ENCODE measurements at places on chromosomes 12 and 14.

- DNase-seq, result peak; percentile 38
Observed at GRCh38 chr12:11863988-11864387, 206.8 kb upstream of the BCL2L14 start.

DNA sequence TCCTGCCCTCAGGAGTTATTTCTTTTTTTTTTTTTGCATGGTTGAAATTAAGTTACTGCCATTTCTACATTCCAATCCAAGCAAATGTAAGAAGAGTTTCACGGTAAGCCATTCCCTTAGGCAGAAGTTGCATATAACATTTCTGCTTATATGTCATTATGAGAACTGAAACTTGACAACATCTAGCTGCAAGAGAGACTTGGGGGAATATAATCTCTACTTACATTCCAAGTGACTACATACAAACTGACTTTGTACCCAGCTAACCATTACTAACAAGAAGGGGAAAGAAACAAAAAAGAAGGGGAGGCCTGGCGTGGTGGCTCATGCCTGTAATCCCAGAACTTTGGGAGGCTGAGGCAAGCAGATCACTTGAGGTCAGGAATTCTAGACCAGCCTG is 7.3 kb upstream of the RESF1 start:
- no peak for DNase-seq

- DNase-seq, result no peak
Observed at GRCh38 chr12:46149079-46149464, 119.8 kb downstream of the SLC38A1 start.

GRCh38 chr12:59895166-59895775 is 299.4 kb downstream of the SLC16A7 start:
- no peak for DNase-seq

GRCh38 chr12:50302686-50303085 is 19.4 kb upstream of the LIMA1 start:
- DNase-seq, result no peak

GRCh38 chr14:24837280-24838046 is 203.5 kb upstream of the GZMB start:
- DNase-seq, result no peak

- DNase-seq, result no peak
Observed at GRCh38 chr12:102567031-102567985, 86.9 kb upstream of the IGF1 start.

- DNase-seq, result no peak
Observed at GRCh38 chr12:3336606-3337311, 154.2 kb upstream of the PRMT8 start.

- DNase-seq, result no peak
Observed at GRCh38 chr14:104513641-104514046, 65.9 kb upstream of the C14orf180 start.

DNA sequence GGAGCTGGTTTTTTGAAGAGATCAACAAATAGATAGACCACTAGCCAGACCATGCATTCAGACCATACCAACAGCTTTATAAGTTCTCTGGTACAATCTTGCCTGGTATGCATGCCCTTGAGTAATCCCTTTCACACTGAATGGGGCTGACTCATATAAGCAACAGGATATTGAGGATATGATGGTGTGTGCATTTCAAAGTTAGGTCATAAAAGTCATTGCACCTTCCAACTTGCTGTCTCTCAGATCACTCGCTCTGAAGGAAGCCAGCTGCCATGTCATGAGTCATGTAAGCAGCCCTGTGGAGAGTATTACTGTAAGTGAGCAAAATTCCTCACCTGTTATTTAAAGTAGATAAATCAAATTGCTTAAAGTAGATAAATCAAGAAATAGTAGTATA is 45.0 kb upstream of the OR6J1 start:
- DNase-seq, result peak; percentile 21

DNA sequence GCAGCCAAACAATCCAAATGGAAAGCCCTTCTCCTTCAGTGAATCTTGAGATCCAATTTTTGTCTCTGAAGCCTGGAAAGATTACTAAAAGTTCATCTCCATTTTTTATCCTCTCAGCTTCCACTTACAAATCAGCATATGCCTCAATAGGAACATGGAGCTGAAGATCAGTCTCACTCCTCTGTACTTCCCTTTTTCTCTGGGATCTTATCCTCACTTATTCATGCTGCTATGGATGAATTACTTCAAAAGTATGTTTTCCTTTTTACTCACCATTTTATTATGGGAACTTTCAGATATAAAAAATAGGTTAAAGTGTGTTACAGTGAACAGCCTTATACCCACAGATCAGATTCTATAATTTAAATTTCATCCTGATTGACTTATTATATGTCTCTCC is 14.4 kb upstream of the NTF3 start:
- no peak for DNase-seq

- DNase-seq, result no peak
Observed at GRCh38 chr14:100487304-100487703, 99.9 kb downstream of the BEGAIN start.

DNA sequence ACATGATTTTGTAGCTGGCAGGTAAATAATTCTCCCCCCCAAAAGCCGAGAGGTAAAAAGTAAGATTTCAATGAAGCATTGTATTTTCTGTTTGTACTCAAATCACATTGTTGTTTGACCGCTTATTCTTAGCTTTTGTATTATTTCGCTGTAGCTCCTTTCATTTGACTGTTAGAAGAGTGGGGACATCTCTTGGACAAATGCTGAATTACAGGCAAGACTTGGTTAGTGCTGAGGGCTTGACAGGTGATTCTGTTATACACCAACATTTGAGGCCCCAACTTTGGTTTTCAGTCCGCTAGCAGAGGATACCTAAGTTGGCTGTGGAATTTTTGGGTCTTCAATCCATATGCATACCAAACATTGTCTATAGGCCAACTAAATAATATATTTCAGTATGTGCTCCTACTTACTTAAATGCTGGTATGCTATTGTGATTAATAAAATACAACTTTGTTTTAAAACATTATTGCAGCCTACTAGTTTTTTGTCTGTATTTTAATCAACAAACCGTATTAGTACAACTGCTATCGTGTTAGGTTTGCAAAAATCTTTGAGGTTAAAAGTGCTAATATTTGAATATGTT is 102.2 kb downstream of the ERC1 start:
- DNase-seq, result no peak

DNA sequence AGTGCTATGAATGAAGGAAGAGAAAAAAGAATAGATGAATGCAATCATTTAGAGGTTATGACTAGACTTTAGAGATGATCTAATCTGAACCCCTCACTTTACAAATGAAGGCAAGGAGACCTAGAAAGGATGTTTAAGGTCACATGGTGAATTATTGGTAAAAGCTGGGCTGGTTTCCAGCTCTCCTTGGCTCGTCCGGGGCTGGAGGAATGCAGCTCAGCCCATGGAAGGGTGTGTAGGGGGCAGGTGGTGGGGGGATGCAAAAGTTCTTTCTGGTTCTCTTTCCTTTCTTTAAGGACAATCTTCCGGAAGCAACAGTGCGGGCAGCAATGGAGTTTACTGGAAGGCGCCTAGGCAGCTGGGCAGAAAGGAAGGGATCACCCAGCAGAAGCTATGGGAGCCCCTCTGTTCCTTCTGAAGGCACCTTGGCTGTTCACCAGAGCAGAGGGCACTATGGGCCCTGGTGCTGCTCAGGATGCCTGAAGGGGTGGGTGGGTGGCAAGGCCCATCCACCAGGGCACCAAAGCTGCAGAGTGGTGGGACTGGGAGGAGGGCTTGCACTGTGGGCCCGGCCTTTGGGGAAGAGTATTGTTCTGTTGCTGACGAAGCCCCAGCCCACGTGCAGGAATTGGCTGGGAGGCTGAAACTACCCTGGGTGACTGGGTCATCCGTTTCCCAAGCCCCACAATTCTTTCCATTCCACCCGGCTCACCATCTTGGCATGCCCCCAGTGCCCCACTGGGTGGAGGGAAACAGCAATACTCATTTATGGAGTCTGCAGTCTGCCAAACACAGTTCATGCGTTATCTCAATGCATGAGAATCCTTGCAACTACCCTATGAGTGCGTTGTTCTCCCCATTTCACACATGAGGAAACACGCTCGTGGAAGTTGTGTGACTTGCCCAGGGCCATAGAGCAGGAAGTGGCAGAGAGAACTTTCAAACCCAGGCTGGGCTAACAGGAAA is 78.2 kb downstream of the IRF2BPL start:
- no peak for DNase-seq

DNA sequence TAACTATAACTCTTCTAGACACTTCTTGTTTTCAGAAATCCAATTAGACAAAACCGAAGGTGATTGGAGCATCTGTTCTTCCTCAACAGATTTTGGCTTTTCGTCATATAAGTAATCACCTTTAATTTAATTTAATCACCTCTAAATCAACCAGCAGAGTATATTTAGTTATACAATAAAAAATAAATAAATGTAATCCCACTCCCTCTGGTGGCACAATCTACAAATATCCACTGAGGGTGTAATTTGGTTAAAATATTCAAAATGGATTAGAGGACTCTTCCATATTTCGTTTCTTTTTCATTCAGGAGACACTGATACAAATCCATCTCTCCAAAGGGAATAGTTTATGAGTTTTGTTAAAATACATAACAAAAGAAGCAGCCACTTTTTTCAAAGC is 18.3 kb upstream of the SLC35F4 start:
- DNase-seq, result no peak

DNA sequence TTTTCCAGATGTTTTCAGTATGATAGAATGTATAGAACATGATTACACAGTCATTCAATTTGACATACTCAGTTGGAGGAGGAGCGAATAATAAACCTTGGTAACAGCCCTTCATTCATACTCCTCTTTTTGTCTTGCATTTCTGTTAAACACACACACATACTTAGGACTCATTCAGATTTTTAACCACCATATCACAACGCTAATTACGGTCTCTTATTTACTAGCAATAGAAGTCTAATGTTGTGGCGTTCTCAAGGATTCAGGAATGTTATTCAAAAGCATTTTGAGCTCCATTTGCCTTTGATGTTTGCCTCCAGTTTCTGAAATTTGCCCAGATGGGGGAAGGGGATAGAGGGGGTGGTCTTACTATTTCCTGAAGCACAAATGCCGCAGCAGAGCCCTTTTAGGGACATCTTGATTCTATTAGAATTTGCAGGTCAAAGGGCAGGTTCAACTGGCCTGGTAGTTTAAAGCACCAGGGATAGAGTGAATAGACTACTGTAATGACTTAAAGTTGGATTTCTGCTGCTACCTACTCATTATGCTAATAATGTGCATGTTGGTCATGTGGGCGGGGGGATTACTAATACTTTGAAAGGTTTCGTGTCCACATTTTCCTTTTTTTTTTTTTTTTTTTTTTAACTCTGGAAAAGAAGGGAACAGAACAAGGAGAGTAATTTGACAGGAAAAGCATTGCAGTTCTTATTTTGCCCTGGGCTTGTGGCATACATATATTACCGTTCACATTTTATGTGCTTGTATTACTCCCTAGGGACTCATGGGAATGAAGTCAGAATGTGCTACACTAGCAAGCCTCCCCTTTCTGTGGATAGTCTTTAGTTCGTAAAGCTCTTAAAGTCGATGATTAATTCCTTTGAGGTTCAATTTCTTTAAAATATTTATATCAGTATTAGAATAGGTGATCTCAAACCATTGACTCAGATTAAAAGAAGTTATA is 226.8 kb downstream of the FBXL14 start:
- no peak for DNase-seq

- DNase-seq, result no peak
Observed at GRCh38 chr12:27246774-27247173, 2.7 kb downstream of the STK38L start.

DNA sequence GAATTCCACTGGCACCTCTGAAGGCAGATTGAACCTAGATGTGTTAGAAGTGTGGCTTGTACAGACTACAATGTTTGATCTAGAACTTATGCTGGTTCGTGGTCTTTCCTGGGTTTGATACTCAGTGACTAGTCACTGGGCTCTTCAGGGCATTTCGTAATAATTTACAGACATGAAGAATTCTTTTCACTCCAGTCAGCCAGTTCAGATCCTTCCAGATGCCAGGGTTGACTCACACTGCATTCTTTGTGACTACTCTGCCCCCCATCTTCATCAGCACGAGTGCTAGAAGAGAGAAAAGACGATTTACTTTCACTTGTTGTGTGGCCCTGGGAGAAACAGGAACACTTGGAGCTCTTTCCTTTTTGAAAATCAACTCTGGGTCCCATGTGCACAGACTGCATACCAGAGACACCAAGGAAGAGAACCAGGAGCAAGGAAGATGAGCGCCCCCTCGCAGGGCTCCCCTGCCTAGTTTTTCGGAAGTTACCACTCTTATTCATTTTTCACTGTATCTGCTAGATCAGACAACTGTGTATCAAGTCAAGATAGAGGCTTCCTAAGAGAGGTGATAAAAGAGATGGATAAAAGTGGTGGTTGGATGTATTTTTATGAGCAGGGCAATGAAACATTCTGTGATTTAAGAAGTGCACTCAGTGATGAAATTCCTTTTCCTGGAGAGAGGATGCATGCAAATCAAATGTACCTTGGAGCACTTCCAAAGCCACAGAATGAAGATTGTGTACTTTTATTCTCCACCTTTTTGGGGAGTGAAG is 33.5 kb upstream of the EVL start:
- peak; percentile 37 for DNase-seq

GRCh38 chr14:73741386-73741875 is 27.2 kb upstream of the PNMA1 start:
- DNase-seq, result peak; percentile 78

DNA sequence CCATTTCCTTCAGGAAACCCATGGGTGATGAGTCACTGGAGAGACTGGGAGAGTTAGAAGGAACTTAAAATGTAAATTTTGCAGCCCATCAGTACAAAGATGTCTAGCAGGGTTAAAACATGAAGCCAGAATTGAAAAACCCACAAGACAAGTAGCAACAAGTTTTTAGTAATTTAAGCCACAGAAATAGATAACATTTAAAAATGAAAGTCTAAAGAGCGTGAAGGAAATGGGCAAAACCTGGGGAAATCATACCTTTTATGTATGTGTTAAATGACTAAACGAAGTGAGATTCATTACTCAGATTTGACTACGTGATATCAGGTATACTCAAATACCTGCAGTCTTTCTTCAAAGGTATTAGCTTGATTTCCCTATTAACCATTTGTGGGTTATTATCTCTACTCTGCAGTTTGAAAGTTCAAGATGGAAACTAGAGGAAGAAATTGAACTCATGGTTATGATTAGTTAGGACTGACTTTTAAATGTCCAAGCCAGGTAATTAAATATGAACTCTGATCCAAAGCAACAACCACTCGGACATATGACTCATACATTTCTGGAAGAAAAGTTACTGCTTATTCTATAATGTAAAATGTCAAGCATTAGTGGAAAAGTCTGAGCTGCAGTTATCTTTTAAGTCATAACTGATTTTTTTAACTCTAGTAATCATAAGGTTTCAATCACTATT is 84.1 kb downstream of the ITPR2 start:
- DNase-seq, result no peak

DNA sequence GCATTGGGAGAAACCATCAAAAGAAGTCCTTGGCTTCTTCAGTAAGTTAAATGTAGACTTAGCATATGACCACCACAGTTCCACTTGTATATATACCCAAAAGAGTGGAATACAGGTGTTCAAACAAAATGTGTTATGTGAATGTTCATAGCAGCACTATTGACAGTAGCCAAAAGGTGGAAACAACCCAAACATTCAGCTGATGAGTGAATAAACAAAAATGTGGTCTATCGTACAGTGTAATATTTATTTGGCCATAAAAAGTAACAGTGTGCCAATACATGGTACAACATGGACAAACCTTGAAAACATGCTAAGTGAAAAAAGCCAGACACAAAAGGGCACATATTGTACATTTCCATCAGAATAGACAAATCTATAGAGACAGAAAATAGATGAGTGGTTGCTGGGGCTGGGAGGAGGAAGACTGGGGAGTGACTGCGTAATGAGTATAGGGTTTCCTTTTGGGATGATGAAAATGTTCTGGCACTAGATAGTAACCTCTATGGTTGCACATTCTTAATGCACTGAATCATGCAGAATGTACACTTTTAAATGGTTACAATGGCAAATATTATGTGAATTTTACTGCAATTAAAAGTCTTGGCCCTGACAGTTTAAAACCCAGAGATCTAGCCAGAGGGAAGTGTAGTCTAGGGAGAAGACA is 5.5 kb downstream of the ERP29 start:
- DNase-seq, result no peak
